ENCODE measurements at places on chromosomes 5 and 9.

DNA sequence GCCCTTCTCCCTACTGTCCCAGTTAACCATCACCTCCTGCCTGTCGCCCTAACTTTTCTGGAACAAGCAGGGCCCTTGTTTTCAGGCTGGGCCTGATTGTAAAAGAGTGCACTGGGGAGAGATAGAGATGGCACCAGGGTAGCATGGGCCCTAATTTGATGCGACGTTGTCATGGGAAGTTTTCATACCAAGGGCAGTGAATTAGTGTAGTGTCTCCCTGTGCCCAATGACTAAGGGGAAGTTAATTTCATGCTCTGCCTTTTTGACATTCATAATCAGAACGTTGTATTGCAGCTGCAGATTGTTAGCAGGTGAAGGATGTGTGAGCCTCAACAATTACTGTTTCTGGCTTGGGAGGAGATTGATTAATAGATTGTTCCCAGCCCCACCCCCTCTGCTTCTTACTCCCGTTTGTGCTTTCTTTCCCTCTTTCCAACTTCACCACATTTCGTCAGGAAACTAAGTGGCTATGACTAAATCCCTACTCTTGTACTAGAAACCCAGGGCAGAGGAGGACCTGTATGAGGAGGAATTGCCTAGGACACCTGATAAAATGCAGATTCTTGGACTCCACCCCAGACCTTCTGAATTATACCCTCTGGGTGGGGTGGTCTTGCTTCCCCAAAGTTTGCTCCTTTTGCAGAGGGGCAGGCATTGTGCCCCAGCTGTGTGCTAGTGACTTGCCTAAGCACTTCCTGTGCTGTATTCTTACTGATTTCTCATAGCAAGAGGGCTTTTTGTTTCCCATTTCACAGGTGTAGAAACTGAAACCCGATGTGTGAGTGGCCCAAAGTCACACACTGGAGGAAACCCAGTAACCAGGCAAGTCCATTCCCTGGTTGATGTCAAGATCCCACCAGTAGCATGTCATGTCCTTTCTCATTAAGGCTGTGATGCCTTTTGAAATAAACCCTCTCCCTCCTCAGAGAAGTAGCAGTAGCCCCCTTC lies 56.3 kb downstream of the DAB2IP start:
- DNase-seq = no peak

GRCh38 chr5:168238463-168238862 lies 53.0 kb upstream of the WWC1 start:
- DNase-seq = no peak

- peak; percentile 53 for DNase-seq
Observed at GRCh38 chr5:170269579-170269978, 28.0 kb downstream of the LCP2 start.

- no peak for DNase-seq
Observed at GRCh38 chr9:133104718-133105460, 16.2 kb downstream of the RALGDS start.

DNA sequence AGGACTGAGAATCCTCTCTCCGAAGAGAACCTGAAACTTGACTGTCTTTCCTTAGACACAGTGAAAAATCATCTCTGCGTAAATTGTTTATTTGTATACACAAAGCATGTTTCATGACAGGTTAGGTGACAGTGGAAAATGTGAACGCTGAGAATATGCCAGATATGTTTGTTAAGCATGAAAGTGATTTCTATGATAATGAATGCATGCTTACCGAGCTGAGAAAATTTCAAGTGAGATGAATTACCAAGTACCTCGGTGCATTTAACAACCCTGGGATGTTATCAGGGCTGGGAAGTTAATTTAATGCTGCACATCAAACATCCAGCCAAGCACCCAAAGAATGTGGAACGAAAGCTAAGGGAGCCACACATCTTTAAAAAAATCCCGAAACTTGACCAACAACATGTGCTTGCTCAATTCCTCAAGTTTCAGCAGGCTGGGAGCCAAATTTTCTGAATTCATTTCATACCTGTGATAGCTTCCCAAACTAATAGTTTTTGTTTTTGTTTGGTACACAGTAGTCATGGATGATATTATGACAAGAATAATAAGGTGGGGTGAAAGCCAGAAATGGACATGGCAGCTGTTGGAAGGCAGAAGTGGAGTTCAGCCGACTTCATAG lies 336.9 kb downstream of the ARHGEF28 start:
- DNase-seq = no peak

- DNase-seq = no peak
Observed at GRCh38 chr5:178180141-178180863, 6.9 kb downstream of the GMCL2 start.

- no peak for DNase-seq
Observed at GRCh38 chr5:160649304-160649703, 202.7 kb downstream of the ATP10B start.

DNA sequence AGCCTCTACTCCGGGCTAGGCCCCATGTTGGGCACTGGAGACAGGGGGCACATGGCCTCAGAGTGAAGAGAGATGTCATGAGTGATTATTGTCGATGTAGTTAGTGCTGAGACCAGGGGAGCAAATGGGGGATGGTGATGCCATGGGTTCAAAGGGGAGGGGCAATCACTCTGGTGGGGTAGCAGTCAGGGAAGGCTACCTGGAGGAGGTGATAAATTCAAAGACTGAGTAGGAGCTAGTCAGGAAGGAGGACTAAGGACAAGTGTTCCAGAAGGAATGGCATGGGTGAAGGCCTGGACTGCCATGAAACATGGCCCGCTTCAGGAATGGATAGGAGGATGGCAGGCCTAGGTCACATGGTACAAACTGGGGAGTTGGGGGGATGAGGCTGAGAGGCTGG lies 41.6 kb downstream of the C9orf50 start:
- no peak for DNase-seq

GRCh38 chr5:154198611-154199230 lies 8.2 kb downstream of the GALNT10 start:
- DNase-seq = no peak

DNA sequence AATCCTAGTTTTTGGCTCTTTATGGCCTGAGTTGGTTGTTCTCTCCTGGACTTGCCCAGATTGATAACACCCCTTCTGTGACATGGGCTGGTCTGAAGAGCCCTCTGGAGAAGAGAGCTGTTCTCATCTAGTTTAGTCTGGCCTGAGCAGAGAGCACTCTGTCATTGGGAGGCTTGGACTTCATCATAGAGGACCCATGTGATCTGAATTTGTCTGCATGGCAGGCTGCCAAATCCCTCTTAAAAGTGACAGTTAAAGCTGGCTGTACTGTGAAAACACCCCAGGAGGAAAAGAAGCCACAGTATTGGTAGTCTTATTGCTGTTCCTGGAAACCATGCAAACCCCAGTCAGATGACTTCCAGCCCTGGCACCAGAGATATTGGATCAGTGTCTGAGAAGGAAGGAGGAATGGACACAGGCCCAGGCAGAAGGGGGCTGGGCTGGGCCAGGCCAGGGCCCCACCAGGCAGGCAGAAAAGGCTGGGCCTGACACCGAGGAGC lies 3.7 kb upstream of the WDR31 start:
- DNase-seq = no peak

- DNase-seq = no peak
Observed at GRCh38 chr5:174045470-174046025, at the start of gene NSG2. Gene NSG2, plus strand, starts transcription at chr5:174045706. Its CDS starts 1,050 bp downstream, at chr5:174046756.

DNA sequence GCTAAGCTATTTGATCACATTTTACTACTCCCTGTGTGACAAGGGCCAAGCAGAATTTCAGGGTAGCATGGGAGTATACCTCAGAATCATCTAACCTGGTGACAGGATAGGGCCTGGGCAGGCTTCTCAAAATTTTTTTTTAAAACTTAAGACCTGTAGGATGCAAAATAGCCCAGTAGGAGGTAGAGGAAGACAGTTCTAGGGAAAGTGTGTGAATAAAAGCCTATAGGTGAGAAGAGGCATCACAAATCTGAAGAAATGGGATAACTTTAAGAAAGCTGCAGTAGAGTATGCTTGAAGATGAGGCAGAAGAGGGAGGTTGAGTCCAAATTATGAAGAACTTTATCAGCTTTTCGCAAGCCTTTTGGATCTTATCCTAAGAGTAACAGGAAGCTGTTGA lies 32.3 kb downstream of the CNTRL start:
- peak; percentile 18 for DNase-seq

GRCh38 chr5:39058178-39058921 lies 15.8 kb downstream of the RICTOR start:
- no peak for DNase-seq

GRCh38 chr5:91706785-91707520 lies 323.8 kb upstream of the ARRDC3 start:
- DNase-seq = no peak

DNA sequence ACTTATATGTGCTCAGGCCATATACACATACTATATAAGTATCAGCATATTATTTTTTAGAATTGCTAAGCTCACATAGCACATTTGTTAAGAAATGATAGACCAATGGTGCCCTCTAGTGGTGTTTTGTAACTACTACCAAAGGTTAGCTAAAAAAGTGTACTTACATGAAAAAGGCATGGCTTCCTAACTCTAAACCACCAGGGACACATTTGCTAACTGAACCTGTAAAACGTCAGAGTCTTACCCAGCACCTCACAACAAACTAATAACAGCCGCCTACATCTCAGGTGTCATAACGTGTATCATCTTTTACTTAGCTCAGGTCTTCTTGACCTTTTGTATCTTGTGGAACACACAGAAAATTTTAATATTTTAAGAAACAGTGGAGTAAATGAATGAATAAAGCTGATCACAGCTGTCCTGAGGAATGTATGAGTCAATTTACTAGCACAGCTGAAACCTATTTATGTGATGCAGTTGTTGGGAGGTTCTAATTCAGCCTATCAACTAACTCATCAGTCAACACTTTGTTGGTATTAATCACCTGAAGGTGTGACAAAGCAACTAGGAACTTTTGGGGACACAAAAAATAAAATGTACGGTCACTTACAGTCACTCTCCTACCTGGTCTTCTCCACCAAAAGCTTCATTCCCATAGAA lies 72.9 kb downstream of the BAAT start:
- peak; percentile 49 for DNase-seq

GRCh38 chr5:114981111-114981510 lies 188.6 kb downstream of the TRIM36 start:
- no peak for DNase-seq

DNA sequence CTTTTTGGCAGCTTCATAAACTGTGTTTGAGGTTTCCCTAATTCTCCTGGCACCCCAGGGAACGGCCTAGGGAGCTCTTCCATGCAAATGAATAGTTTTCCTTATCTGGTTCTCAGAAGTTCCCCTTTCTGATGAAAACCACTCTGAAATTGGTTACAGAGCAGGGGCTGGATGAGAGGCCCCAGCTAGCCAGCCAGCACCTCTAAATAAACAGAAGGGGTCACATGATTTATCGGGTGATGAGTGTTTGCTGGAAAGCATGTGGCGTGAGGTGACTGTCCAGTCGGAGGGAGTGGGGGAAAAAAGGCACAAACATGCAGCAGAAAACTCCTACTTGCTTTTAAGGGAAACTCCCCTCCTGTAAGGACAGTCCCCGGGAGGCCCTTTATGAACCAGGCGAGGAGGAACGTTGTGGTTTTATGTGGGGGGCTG lies 261.2 kb upstream of the ANKRD55 start:
- DNase-seq = no peak

DNA sequence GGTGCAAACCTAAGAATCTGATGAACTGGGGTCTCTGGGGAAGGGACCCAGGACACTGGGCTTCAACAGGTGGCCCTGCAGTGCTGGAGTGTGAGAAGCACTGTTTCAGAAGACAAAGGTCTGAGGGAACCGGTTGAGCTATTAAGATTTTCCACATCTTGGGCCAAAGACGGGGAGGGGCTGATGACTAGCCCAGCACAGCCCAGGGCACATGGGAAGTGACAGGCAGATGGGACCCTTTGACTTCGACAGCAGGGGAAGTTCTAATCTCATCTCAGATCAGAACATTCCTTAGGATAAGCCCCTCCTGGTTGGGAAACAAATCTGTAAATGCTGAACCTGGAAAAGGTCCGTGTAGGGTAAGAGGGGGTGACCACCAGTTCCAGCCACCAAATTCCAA lies 67.4 kb downstream of the RAPGEF1 start:
- no peak for DNase-seq

- no peak for DNase-seq
Observed at GRCh38 chr9:115466756-115467155, 348.8 kb upstream of the TNC start.

GRCh38 chr9:76716085-76716672 lies 48.1 kb upstream of the PCA3 start:
- no peak for DNase-seq

- no peak for DNase-seq
Observed at GRCh38 chr9:120358877-120359276, 221.1 kb downstream of the CDK5RAP2 start.

DNA sequence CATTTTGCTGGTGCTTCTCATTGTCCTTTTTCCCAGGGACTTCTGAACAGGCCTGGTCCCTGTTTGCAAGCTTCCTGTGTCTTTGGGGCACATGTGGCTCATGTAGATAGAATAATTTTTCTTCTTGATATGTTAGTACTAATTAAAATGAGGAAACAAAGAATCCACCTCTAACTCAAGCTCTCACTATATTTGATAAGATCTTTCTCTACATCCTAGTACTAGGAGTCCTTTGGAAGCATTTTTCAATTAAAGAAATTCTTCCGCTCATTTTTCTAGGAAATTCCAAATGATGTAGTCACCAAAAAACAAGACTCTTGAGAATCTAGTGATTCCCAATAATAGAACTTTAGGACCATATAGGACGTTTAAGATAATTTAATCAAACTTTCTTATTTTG lies 165.3 kb downstream of the SEC61B start:
- no peak for DNase-seq

DNA sequence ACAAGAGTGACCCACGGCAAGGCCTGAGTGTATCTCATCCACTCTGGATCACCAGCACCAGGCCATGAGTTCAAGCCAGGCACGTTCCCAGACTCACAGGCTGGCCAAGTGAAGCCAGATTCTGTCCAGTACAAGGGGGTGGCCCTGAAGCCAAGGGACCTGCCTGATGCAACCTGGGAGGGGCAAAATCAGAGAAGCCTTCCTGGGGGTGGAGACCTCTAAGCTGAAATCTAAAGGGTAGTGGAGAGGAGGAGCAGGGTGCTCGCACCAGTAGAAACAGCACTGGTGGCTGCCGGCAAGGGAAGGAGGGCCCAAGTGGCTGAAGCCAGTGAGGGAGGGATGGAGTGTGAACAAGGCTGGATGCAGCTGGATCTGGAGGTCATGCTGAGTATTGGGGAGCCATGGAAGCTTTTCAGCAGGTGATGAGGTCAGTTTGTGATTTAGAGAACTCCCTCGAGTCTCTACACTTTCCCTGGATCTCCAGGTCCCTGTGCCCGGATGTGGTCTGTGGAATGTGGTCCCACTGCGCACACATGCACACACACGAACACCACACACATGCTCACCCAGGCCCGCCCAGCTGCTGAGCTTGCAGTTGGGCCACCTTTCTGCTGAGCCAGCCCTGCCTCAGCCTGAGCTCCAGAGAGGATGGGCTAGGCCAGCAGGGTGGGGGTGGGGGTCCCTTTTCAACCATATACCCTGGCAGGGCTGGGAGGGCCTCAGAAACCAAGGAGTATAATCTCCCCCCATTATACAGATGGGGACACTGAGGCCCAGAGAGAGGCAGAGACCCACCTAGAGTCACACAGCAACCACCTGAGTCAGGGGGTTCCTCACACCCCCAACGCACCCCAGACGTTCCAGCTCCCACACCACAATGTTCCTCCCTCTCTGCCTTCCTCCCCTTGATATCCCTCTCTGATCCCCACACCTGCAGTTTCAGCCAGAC lies 1.6 kb downstream of the PIP5KL1 start:
- DNase-seq = no peak

GRCh38 chr5:21398511-21398910 lies 1410.5 kb upstream of the CDH18 start:
- no peak for DNase-seq

- no peak for DNase-seq
Observed at GRCh38 chr5:167936022-167936421, 355.4 kb upstream of the WWC1 start.

Data from CD4-positive, alpha-beta T cell treated with Interleukin-6 at 100 ng/mL for 8 hours (primary cell).